ENCODE measurements at places on chromosomes 1 and 21. TPM values are rescaled to one million over a fixed set of nuclear protein-coding genes. Genes with fewer than 3 reads are reported as not detected.

Gene THEM4
- 31.4 TPM for total RNA-seq

Gene MUTYH
- total RNA-seq: 45.9 TPM

Gene RIMKLA
- total RNA-seq: 0.67 TPM

Gene PROK1
- total RNA-seq: not detected

GRCh38 chr1:174376030-174376429, 71.7 kb upstream of the GPR52 start:
- no peak overlapping the region for H3K27ac ChIP-seq
- H3K4me1 ChIP-seq: no peaks in the 10 kb centered on the region
- no peaks in the 10 kb centered on the region for H3K27me3 ChIP-seq
- DNase-seq: no peak

GRCh38 chr1:196513821-196514220, 94.4 kb downstream of the KCNT2 start:
- DNase-seq: no peak
- H3K4me3 ChIP-seq: no peak overlapping the region
- no peaks in the 10 kb centered on the region for H3K36me3 ChIP-seq
- no peaks in the 10 kb centered on the region for H3K4me1 ChIP-seq

GRCh38 chr21:43352568-43353281, 74.2 kb downstream of the SIK1 start:
- H3K27me3 ChIP-seq: no peaks in the 10 kb centered on the region
- no peak overlapping the region for H3K4me3 ChIP-seq
- no peak for DNase-seq
- no peaks in the 10 kb centered on the region for H3K4me1 ChIP-seq

- H3K27ac ChIP-seq: peak overlapping the region; percentile 62
- H3K36me3 ChIP-seq: no peaks in the 10 kb centered on the region
- DNase-seq: no peak
- no peaks in the 10 kb centered on the region for H3K27me3 ChIP-seq
Measured at GRCh38 chr1:205746757-205747412, 3.1 kb downstream of the NUCKS1 start.

DNA sequence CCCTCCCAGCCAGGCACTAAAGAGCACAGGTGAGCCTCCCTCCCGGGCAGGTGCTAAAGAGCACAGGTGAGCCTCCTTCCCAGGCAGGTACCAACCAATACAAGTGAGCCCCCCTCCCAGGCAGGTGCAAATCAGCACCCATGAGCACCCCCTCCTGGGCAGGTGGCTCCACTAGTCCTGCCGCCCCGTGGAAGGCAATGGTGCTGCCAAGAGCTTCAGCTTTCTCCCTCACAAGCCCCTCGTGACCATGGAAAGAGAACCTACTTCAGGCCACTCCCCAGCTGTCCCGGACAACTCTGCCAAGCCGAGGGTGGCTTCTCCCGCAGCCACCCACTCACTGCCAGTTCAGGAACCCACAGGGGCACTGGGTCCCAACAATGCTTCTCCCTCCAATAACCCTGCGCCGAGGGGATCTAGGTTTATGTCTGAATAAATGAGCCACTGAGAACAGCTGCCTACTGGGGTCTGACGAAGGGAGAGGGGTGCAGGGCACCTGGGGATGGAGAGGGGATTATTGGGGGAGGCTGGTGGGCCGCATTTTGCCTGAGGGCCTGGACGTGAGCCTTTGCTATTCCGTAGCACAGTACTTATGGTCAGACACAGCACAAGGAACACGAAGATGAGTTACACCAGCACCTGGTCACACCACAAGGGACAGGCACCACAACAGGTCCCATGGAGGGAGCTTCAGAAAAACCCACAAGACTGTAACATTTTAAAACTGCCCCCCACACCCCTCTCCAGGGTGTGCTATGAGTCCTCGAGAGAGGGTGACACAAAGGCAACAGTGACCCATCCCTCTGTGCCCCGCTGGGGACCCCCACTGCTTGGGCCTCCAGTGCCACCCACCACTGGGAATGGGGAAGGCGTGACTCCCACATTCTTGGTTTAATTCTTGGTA, 46.3 kb downstream of the PRDM15 start:
- H3K4me3 ChIP-seq: no peak overlapping the region
- no peaks in the 10 kb centered on the region for H3K4me1 ChIP-seq
- H3K36me3 ChIP-seq: peaks cover 12% of the 10 kb centered on the region
- H3K27me3 ChIP-seq: no peaks in the 10 kb centered on the region
- no peak for DNase-seq

DNA sequence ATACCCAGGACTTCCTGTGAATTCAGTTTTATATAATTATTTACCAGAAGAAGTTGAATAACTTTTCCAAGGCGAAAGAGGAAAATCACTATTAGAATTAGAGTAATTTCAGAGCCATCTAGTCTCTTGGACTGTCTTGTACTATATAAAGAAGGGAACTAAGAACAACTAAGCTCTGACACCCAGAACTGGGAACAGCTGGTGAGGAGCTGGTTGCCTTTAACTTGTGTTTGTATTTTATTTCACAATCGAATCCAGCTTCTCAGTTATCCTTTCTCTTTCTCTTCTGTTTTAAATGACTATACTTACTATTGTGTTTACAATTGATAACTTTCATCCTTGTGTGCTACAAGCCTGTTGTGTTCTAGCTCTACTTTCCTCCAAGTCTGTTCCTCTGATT, 8.4 kb downstream of the SNX27 start:
- H3K4me1 ChIP-seq: peaks cover 6% of the 10 kb centered on the region
- H3K27ac ChIP-seq: peak overlapping the region; percentile 9
- no peaks in the 10 kb centered on the region for H3K36me3 ChIP-seq
- no peaks in the 10 kb centered on the region for H3K27me3 ChIP-seq

DNA sequence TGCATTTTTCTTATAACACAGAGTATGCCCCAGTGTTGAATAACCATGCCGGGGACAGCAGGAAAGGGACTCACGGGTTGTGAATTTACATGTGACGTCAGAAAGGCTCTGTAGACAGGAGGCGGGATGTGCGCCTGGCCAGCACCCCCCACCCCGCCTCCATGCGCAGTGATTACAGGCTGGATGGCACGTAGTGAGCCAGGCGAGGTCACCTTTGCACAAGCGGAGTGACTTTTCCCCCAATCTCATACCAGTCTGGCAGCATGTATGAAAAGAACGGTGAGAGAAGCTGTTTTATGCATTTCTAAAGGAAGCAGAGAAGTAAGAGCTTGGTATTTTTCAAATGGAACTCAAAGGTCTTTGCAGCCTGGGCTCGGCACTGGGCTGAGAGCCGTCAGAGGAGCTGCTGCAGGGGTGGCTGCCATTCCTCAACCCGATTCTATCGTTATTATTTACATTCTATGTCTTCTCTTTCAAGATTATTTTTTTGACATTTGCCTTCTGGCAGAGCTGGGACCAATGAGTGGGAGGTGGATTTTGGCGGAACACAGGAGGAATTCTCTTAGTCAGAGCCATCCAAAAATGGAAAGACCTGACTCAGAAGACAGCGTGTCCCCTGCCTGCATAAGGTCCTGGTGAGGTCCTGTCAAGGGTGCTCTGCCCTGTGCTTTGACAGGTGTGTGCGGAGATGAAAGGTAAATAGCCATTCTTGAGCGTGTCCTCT, 115.6 kb upstream of the SLC45A1 start:
- H3K36me3 ChIP-seq: no peaks in the 10 kb centered on the region
- peak; percentile 47 for DNase-seq
- H3K4me1 ChIP-seq: peaks cover 39% of the 10 kb centered on the region
- H3K27ac ChIP-seq: peak overlapping the region; percentile 47
- H3K4me3 ChIP-seq: no peak overlapping the region

DNA sequence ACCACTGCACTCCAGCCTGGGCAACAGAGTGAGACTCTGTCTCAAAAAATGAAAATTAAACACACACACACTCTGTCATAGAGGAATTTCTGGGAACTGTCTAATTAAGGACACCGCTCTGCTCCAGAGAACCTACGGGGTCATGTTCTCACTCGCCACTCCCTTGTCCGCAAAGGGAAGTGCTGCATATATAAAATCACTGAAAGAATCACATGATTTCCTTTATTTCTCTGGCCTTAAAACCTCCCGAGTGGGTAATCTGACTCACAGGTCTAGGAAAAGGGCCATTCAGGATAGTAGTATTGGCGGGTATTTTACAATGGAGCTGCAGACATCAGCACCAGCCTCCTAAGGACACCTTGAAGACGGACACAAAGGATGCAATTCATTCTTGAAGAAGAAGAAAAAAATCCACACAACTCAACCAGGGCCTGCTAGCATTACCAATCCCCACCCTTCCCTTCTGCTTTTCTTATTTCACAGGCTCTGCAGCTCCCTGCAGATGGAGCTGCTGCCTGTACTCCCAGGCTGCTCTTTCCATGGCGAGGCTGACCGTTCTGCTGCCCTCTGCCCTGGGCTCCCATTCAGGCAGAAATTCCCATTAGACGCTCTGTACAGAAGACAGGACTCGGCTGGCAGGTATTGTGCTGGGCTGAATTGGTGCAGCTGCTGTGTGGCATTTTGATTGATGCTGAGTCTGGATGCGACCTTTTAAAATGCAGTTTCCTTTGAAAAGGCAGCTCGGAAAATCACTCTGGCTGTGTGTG, 53.3 kb upstream of the FAM89A start:
- no peak for DNase-seq
- H3K4me3 ChIP-seq: no peak overlapping the region
- H3K27me3 ChIP-seq: no peaks in the 10 kb centered on the region
- no peak overlapping the region for H3K27ac ChIP-seq
- H3K36me3 ChIP-seq: no peaks in the 10 kb centered on the region

DNA sequence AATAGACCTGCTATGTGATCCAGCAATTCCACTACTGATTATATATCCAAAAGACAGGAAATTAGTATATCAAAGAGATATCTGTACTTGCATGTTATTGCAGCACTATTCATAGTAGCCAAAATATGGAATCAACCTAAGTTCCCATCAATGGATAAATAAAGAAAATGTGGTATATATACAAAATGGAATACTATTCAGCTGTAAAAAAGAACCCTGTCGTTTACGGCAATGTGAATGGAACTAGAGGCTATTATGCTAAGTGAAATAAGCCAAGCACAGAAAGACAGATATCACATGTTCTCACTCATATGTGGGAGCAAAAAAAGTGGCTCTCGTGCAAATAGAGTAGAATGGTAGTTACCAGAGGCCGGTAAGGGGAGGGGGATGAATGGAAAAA, 9.2 kb downstream of the DNAH14 start:
- no peak overlapping the region for H3K4me3 ChIP-seq
- H3K27me3 ChIP-seq: no peaks in the 10 kb centered on the region
- DNase-seq: no peak
- no peaks in the 10 kb centered on the region for H3K36me3 ChIP-seq
